ENCODE measurements at places on chromosomes 13 and 19.

DNA sequence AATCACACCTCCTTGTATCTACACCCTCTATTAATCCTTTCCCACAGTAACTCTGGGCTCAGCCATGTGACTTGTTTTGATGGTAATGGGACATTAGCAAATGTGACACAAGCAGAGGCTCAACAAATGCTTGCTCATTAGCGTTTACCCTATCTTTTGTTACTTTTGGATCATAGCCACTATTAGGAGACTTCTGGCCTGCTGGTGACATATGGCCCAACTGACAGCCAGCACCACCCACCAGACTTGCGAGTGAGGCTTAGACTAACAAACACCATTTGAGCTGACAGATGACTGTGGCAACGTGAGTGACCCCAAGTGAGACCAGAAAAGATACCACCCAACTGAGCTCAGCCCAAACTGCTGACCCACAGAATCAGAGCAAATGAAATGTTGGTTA is 154.1 kb downstream of the OLFM4 start:
- no peak for DNase-seq

DNA sequence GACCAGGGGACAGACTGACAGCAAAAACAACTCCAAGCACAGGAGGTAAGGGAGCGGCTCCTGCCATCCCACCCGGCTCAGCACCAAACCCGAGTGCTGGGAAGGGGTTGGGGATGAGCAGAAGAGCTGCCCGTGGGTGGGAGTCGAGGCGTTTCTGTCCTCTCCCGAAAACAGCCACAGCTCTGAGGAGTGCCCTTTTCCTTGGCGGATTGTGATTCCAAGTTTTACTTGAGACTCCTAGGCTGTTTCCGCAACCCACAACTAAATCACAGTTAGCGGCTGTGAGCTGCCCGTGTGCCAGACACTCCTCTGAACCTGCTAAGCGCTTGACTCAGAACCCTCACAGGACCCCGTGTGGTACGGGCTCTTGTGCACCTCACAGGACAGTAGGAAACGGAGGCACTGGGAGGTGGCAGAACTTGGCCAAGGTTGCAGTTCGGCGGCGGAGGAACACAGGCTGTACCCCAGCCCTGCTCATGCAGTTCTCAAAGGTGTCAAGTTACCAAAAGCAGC is 21.4 kb downstream of the CFAP97D2 start:
- peak; percentile 7 for DNase-seq

- DNase-seq: peak; percentile 55
These were observed 299.0 kb downstream of the KLF12 start for GRCh38 chr13:73835138-73835721.

- no peak for DNase-seq
These were observed 122.9 kb downstream of the MIPEP start for GRCh38 chr13:23766283-23766682.

- no peak for DNase-seq
These were observed at the start of gene FFAR1 for GRCh38 chr19:35347171-35347929. TSS of gene FFAR1 (plus strand) at chr19:35347902. CDS start at chr19:35351552, 3,650 bp downstream.

DNA sequence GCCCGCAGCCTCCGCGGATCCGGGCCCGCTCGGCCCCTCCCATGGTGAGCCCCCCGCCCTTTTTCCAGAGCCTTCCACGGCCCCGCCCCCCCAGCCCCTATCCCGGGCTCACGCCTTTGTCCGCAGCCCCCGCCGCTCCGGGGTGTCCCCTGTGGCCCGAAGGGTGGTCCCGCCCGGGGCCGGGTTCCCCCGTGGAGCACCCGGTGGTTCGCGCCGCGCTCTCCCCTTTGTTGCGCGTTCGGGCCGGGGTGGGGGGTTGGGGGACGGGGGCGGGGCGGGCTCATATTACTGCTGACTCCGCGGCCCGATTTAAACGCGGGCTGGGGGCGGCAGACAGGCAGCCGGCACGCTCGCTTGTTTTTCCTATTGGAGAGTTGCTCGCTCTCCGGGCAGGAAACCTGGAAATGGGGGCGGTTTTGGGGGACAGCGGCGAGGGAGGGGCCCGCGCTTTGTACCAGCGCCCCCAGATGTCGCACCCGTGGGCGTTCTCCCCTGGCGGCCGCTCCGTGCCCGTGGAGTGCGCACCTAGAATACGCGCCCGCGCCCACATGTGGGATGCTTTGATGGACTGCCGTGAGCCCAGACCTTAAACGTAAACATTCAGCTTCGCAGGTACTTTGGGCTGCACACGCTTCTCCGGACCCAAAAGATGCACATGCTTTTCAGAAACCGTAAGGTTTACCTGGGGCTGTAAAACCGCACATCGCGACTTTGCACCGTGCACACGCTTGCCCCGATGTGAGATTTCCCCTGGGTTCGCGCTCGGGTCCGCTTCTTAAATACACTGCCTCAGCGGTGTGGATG is 699 bp downstream of the PTOV1 start:
- peak; percentile 45 for DNase-seq

DNA sequence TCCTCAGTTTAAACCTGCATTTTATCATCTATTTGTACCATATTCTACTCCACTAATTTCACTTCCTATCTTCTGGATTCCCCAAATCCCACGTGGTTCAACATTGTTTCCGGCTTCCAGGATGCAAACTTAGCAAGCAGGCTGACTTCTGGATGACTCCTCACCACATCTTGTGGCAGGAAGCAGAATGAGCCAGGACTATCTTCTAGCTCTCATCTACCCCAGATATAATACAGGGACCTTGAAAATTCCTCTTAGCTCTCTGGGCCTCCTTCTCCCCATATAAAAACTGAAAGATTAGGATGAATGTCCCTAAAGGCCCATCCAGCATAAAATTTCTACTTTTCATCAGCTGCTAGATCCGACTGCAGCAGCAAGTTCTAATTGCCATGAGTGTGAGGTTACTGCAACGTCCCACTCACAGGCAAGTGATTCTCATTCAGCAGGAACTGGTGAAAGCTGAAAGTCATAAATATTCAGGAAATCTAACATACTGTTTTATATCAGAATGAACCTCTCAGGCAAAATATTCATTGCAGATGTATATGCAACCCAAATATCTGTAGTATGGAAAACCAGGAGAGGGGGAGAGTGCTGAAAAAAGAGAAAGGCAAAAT is 93.4 kb downstream of the KCTD12 start:
- DNase-seq: peak; percentile 82

GRCh38 chr19:5844456-5845433 is 5.2 kb upstream of the FUT6 start:
- DNase-seq: no peak

DNA sequence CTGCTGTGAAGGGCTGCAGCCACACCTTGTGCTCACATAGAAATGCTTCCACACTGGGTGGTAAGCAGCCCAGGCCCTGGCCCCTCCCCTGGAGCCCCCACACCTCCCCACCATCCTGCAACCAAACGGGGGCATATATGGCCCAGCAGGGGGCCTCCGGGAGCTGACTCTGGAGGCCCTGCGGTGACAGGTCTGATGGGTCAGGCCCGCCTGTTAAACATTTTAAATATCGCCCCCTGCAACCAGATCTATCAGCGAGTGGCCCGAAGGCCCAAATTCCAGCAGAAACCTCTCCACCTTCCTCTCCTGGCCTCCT is 48.0 kb upstream of the KATNAL1 start:
- no peak for DNase-seq

GRCh38 chr13:67341406-67341805 is 111.3 kb upstream of the PCDH9 start:
- peak; percentile 29 for DNase-seq

DNA sequence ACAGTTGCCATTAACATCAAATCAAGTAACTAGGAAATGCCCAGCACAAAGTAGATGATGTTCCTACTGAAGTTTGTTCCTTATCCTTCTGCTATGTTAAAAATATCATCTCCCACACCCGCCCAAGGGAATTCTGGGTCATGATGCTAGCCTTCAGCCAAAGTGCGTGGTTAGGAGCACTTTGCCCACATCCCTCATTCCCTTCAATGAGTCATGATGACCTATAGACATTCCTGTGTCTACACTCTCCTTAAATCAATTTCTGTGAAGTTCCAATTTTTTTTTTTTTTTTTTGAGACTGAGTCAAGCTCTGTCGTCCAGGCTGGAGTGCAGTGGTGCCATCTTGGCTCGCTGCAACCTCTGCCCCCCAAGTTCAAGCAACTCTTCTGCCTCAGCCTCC is 17.0 kb downstream of the RXFP2 start:
- peak; percentile 96 for DNase-seq

GRCh38 chr19:3253270-3253669 is 28.8 kb downstream of the CELF5 start:
- no peak for DNase-seq

Data from fibroblast of skin of right quadriceps (primary cell).